ENCODE measurements at places on chromosomes 5 and 9.

DNA sequence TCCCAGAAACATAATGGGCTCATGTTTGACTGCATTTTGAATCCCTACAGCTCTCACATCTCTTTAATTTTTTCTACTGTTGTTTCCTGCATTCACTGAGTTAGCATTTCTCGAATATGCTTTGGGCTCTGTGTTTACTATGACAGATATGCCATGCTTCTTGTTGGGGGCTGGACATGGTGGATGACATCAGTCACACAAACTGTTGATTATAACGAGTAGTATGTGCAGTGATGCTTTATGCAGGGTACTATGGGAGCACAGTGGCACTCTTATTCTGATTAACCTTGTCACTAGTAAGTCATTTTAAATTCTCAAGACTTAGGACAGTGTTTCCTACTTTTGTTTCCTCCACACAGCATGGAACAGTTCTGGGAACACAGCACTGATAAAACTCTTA is 295.4 kb upstream of the ZNF608 start:
- no peak for DNase-seq

GRCh38 chr9:8648271-8648845 is 848.8 kb upstream of the DMAC1 start:
- no peak for DNase-seq

DNA sequence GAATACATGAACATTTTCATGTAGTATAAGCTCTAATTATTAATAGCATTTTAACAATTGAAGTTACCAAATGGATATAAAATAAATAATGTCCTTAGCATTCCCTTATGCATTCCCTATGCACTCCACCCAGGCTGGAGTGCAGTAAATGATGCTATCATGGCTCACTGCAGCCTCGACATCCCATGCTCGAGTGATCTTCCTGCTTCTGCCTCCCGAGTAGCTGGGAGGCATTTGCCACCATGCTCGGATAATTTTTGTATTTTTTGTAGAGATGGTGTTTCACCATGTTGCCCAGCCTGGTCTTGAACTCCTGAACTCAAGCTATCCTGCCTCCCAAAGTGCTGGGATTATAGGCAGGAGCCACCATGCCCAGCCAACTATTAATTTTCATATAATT is 184.0 kb downstream of the PBX3 start:
- DNase-seq: no peak

DNA sequence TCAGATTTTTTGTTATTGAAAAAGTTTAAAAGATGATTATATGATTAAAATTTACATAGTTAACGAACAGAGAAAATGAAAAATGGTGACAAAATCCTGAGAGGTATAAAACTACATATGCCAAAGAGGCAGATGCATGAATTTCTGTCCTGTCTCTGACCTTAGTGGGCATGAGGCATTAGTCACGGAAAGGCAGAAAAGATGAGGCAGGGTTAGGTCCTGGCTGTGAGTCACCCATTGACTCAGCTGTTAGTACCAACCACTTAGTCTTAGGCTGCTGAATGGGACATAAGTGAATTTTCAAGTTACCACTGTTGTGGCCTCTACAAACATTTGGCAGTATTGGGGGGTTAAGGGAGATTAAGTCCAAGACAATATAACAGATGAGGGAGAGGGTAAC is 33.1 kb downstream of the RASA1 start:
- DNase-seq: peak; percentile 66

GRCh38 chr9:84807431-84807830 is 137.9 kb downstream of the NTRK2 start:
- no peak for DNase-seq

DNA sequence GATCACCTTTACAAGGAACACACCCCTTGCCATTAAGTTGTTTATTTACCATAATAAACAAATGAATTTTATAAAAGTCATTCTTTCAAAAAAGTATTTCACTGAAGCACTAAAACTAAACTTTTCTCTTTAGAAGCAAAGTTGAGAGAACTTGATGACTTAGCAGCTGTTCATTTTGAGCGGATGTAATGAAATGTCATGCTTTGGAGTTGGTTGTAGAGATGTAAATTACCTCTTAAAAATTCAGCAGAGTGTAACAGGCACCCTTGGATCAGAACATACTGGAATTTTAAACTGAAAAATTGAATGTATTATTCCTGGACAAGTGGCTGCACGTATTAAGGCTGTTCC is 617.2 kb downstream of the PDE4D start:
- no peak for DNase-seq

GRCh38 chr5:81269751-81270393 is 31.5 kb upstream of the ZCCHC9 start:
- DNase-seq: no peak

DNA sequence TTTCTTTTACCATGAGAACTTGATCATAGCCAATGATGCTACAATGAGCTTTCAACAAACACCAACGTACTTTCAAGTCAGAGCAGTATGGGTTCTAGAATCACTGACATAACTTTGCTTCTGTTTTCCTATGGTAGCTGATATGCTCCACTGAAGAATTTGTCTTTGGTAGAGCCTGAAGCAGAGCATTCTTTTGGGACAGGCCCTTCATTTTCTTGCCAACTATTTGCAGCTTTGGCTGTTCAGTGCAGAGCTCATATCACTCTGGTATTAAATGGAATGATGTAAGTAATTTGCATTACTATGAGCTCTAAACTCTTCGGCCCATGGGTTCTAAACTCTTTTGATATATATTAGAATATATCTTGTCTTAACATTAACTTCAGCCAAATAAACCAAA is 51.8 kb upstream of the APC start:
- no peak for DNase-seq

- DNase-seq: no peak
These were observed 73.3 kb downstream of the FGF18 start for GRCh38 chr5:171492781-171493180.

- no peak for DNase-seq
These were observed 183.3 kb upstream of the DMAC1 start for GRCh38 chr9:7982907-7983306.

- DNase-seq: no peak
These were observed 122.9 kb downstream of the CAVIN4 start for GRCh38 chr9:100700689-100701318.

GRCh38 chr9:96065482-96066251 is 190.2 kb downstream of the ERCC6L2 start:
- no peak for DNase-seq

GRCh38 chr9:16384993-16385392 is 485.5 kb downstream of the BNC2 start:
- no peak for DNase-seq

GRCh38 chr5:74816875-74817274 is 49.3 kb downstream of the FAM169A start:
- DNase-seq: no peak

DNA sequence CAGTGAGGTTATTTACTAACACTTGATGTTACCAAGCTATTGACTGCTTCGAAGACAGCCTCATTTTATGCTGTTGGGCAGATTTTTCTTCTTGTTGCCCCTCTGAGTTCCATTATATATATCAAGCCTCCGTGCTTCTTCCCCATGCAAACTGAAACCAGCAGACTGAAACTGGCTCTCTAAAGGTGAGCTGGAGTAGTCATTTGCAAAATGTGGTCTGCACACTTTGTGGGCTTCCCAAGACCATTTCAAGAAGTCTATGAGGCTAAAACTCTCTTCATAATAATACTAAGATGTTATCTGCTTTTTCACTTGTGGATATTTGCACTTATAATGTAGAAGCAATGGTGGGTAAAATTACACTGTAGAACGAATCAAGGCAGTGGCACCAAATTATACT is 13.9 kb downstream of the SLC36A1 start:
- no peak for DNase-seq

DNA sequence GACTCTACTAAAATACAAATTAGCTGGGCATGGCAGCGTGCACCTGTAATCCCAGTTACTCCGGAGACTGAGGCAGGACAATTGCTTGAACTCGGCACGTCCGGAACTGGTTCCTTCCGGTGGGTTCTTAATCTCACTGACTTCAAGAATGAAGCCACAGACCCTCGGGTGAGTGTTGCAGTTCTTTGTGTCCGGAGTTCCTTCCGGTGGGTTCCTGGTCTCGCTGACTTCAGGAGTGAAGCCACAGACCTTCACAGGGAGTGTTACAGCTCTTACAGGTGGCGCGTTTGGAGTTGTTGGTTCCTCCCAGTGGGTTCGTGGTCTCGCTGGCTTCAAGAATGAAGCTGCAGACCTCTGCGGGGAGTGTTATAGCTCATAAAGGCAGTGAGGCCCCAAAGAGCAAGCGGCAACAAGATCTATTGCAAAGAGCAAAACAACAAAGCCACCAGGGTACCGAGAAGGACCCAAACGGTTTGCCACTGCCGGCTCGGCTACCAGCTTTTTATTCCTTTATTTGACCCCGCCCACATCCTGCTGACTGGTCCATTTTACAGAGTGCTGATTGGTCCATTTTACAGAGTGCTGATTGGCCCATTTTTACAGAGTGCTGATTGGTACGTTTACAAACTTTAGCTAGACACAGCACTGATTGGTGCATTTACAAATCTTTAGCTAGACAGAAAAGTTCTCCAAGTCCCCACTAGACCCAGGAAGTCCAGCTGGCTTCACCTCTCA is 28.6 kb upstream of the SLC6A19 start:
- no peak for DNase-seq

DNA sequence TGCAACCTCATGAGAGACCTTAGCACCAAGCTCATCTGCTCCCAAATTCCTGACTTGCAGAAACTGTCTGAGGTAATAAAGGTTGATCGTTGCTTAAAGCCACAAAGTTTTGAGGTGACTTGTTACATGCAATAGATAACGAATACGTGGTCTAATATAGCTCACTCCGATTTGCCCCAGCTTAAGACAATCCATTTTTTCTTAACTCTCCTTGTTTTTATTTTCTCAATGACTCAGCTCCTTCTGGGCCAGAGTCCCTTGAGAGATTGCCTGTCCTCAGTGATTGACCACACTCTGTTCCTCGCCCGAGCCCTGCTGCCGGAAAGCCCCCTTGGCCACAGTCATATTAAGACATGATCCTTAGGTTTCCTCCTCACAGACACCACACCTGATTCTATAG is 63.7 kb upstream of the FANCC start:
- no peak for DNase-seq

DNA sequence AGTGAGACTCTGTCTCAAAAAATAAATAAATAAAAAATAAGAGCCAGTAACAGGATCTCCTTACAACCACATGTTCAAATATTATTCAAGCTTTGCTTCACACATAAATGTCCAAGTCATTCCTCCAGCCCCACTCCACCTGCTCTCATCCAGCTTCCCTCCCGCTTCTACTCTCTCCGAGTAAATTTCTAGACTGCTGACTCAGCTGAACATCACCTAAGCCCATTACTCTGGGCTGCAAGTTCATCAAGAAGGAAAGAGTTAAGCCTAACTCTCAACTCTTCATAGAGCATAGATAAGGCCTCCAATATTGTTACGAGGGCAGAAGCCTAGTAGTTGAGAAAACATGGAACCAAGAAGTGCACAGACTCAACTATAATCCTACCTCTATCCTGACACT is 300.2 kb downstream of the FBXL17 start:
- no peak for DNase-seq

- DNase-seq: no peak
These were observed 76.0 kb downstream of the ANKRD33B start for GRCh38 chr5:10639846-10640368.

DNA sequence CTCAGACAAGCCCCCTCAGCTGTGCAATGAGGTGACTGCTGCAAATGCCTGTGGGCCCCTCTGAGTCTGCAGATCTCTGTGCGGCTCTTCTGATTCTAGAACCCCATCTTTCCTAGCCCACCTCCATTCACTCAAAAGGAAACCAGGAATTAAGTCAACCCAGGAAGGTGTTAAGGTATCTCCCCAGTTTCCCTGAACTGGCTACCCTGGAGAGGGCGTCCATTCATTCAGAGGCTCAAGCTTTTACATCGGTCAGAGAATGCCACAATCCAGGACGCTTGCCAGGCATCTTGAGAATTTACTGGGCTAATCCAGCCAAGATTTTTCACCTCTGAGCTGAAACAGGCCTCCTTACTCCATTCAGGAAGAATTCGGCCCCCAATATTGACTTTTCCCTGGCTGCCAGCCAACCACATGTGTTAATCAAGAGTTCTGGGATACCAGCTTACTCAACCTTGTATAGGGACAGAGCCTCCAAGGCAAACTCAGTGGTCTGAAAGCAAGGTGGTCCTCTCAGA is 889 bp upstream of the ADAMTS12 start:
- DNase-seq: peak; percentile 80

- no peak for DNase-seq
These were observed 157.5 kb downstream of the EBF1 start for GRCh38 chr5:158942217-158942616.

GRCh38 chr9:38126730-38127129 is 57.7 kb upstream of the SHB start:
- DNase-seq: no peak

DNA sequence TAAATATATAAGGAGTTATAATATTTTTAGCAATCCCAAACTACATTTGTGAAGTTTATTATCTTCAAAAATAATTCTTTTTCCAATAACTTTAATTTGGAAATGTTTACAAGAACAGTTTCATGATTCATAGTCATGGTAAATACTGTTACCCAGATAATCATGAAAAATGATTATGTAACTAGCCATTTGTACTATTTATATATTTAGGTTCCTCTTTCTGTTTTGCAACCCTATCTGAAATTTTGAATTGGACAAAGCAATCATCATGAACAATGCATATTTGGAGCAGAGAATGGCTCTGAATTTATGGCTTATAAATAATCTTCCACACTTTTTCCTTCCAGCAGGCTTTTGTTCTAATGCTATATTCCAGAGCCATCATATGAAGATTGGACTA is 499.7 kb downstream of the SLCO4C1 start:
- DNase-seq: no peak

GRCh38 chr9:27482709-27483108 is 41.4 kb upstream of the IFNK start:
- DNase-seq: no peak

DNA sequence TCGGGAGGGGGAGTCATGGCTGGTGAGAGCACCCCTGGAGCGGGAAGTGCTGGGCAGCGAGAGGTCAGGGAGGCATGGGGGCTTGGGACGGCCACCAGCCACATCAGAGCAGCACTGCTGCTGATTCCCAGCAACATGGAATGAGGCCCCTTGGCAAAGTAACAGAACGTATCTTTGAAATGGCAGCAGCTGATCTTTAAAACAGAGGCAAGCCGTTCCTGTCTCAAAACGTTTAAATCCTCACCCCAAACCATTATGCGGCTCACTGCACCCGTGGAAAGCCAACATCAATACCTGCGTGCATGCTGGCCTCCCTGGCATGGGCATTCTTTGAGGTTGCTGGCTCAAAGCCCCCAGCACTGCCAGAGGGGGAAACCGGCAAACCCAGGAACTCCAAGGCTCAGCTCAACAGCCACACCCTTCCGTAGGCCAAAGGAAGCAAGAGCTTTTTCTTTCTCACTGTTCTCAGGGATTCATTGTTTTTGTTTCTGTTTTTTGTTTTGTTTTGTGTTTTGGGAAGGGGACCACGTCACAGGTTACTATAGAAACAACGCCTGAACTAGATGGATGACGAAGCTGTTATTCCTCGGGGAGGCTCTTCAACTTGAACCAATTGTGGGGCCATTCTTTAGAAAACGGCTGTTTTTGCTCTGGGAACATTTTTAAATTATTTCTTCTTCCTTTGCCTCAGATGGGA is 28.1 kb upstream of the OBP2B start:
- DNase-seq: no peak

Measured in BJ (cell line).